IPS DF 19.7 (cell line): ENCODE measurements at places on chromosomes 6 and 20.

DNA sequence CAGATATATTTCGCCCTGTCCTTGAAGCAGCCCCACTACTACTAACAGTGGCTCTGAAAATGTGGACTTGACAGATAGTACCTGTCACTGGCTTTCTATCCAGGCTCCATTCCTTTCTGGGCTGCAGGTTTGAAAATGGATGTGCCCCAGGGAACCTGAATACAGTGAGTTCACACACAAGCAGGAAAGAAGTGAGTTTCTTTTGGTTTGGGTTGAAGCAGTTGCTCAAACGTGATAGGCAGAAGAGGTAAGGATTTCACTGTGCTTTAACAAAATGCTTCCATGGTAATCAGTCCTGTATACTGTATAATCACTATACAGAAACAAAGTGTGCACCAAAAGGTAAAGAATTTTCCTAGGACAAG is 382.9 kb downstream of the PRKN start:
- no peak for DNase-seq

- DNase-seq, result no peak
Observed at GRCh38 chr6:112317461-112317860, 29.7 kb upstream of the RFPL4B start.

- DNase-seq, result no peak
Observed at GRCh38 chr6:152858141-152858540, 107.5 kb downstream of the VIP start.

DNA sequence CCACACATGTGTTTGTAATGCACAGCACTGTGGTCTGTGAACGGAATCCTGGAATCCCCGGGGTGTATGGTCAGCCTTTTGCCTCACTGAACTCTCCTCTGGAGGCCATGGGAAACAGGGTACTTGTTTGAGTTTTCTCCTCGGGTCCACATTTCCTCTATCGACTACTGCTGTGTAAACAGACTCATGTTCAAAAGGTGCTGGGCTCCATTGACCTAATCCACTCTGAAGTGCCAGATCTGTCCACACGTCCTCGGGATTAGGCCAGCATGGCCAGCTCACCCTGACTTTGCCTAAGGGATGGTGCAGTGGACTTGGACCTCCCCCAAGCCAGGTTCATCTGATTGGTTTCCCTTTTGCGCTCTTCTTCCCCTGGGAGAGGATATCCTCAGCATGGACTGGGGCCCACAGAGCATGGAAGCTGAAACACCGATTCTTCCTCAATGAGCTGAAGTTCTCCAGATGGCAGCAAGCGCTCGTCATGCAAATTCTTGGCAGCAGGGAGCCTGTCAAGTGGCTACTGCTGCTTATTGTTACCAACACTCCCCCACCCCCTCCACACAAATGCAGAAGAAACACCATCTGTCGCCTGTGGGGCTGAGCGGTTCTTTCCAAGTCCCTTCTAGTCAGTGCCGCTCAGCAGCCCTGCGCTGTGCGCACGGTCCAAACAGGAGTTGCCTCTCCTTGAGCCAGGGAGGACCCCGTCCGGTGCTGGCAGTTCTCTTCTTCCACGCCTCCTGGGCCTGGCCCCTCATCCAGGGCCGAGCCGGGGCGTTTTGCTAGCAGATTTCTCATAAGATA is 292.6 kb upstream of the MARCKS start:
- peak; percentile 96 for DNase-seq

GRCh38 chr6:159720708-159721107 is 6.6 kb upstream of the WTAP start:
- no peak for DNase-seq

DNA sequence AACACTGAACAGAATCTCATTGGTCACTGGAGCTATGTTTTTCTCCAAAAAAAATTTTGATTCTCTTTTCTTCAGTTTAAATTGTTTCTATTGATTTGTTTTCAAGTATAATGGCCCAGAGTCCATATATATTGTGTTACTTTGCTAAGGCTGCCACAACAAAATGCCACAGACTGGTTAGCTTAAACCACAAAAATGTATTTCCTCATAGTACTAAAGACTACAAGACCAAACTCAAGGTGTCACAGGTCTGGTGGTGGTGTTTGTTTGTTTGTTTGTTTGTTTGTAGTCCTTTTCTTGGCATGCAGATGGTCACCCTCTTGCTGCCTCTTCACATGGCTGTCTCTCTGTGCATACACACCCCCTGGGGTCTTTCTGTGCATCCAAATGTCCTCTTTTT is 34.0 kb downstream of the BMP5 start:
- no peak for DNase-seq

DNA sequence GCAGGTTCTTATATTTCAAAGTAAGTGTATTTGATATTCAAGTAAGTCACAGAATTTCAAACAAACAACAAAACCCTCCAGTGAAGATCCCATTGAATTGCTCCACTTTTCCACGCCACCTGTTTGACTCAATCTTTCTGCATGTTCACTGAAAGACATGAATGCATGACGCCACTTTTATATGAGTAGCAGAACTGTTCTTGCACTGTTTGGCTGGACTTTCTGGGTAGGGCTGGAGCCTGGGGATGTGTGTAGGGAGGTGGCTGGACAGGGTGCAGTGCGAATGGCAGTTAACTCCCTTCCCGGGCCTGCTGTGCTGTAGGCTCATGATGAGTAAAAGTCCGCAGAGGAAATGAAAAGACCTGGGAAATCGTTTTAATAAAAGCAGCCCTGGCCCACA is 39.7 kb downstream of the IL20RA start:
- DNase-seq, result no peak

DNA sequence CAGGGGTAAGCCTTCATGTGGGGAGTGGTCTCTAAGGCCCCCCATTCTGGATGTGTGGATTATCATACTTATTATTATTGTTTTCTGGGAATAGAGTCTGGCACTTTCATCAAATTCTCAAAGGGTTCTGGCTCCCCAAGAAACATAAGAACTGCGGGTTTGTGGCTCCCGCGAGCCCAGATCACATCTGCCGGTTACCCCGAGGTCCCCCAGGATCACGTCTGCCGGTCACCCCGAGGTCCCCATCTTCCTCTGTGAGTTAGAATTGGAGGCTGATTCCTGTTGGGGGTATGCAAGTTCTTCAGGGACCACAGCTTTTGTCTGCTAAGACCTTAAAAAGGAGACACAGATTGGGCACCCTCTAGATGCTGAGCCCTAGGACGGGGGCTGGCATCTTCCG is 116.7 kb upstream of the FRMD1 start:
- DNase-seq, result no peak

DNA sequence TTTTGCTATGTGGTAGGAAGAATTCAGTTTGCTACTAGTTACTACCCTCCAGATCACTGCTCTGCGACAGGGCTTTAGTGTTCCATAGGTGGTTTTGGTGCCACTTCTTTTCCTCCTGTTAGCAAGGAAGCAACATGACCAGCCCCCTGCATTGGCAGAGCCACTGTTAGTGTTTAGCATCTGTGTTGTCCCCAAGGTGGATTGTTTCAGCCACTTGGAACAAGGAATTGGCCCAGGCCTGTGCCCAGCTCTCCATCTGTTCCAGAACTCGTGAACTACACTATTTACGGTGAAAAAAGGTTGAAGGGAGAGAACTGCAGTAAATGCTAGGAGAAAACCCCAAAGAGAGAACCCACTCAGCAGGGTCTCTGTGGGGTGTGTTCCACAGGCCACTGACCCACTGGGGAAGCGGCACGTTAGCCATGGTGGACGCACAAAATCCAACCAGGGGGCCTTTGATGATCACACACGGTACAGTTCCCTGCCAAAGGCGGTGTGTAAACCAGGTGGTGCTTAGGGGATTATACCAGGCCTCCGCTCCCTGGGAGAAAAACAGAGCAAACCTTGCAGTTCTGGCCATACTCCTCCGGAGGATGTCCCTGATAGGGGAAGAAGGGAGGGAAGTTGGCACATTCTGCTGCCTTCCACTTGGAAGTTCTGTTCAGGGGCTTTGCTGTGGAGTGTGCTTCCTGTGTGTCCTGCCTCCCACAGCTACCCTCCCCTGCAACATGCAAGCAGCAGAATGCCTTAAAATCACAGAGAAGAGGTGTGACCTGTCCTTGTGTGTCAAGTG is 72.3 kb downstream of the LYRM2 start:
- DNase-seq, result no peak

DNA sequence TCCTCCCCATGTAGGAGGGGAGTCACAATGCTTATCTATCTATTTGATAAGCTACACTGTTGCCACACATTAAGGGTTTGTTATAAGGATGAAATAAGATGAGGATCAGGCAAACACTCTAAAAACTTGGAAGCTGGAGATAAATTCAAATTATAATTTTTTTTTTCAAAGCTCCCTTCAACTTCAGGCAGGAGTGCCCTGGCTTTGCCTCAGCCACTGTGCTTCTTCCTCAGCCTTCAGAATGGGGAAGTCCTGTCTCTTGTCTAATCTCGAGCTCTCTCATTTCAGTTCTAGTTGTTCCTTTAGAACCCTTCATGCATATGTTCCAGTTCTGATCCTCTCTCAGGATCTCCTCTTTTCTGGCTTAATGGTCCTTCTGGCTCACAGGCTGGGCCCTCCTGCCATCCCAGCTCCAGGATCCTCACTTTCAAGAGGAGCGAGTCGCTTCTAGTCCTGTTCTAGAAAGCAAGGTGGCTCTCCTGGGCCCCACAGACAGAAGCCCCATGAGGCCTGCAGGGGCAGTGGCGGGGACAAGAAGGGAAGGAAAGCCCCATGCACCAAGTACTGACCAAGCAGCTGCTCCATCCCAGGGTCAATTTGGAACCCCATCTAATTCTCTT is 164.3 kb downstream of the VEGFA start:
- DNase-seq, result no peak
